Activated T-helper 1 cell treated with anti-CD3 and anti-CD28 coated beads, Interleukin-2, amount 50 U/mL, for 16 hours (primary cell): ENCODE measurements at places on chromosomes 12 and 14.
A peak's percentile ranks its signal among the peaks of the same experiment; 100 is the strongest.

- no peak for DNase-seq
Measured at GRCh38 chr12:32688786-32689185, 9.7 kb downstream of the DNM1L start.

- no peak for DNase-seq
Measured at GRCh38 chr14:56088941-56089340, 29.3 kb upstream of the PELI2 start.

- no peak for DNase-seq
Measured at GRCh38 chr14:60163693-60164092, 1.5 kb downstream of the DHRS7 start.

DNA sequence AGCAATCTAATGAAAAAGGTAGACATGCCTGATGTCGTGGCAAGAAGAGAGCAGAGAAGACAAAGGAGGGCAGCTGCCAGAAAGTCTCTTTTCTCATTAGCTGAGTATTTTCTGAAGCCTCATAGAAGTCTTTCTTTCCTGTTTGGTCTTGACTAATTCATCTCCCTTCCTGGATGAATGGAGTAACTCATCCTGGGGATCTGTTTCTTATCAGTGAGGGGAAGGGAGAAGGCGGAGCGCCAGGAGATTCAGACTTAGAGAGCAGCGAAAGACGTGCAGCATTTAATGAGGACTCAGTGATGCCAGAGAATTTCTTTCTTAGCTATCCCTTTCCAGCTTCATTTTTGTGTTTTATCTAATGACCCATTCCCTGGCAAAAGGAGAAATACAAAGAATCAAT lies 89.4 kb downstream of the SLC15A4 start:
- DNase-seq, result no peak

DNA sequence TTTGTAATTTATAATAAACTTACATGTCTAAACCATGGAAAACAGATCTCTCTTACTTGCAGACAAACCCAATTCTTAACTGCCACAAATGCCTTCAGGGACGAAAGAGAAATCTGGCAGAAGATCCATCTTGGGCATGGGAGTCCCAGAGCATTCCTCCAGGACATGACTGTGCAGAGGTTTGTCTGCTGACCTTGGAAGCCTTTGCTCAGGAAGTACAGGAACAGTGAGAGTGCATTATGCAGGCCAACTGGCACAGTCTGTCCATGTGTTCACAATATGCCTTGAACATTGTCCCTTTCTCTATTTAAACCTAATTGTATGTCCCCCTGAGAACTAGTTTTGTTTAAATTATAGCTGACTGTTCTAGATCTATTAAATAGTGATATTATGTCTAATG lies 467.1 kb downstream of the ATP23 start:
- no peak for DNase-seq

DNA sequence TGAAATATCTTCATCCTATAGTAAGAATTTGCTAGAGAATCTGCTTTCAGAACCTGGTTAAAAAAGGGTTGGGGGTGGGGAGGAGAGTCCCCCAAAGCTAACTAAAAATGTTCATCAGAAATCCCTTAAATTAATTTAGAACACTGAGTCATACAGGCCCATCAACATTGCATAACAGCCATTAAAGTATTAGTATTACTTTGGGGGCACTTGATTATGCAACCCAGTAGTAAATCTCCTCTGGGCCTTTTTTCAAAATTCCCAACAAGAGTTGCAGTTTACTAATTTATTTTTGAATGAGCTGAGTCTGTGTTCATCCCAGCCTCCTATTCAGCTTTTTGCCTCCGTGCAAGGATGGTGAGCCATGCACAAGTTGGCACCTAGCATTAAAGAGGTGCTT lies 8.8 kb upstream of the SLC24A4 start:
- no peak for DNase-seq

- DNase-seq, result no peak
Measured at GRCh38 chr12:117792877-117793424, 175.8 kb downstream of the KSR2 start.

DNA sequence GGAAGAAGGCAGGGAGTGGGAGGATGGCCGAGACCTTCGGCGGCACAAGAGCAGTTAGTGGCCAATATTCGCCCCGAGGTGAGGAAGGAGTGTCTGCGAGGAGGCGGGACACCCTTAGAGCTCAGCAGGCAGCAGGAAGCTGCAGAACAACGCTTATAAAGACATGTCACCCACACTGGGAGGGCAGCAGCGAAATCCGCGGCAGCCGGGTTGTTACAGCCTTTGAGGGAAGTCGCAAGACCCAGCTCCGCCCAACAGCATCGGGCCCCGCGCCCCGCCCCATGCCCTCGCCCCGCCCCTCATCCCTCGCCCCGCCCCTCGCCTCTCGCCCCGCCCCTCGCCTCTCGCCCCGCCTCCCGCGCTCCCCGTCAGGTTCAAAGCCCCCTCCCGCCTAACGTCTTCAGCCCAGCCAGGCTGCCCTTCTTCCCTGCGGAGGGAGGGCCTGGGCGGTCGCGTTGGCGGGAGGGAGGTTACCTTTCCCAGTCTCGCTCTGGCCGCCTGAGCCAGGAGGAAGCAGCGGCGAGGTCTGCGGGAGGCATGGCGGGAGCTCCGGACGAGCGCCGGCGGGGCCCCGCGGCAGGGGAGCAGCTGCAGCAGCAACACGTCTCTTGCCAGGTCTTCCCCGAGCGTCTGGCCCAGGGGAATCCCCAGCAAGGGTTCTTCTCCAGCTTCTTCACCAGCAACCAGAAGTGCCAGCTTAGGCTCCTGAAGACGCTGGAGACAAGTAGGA lies at the start of gene ATP23:
ATP23 (plus strand) TSS at position 403 of the 730 bp plus-strand sequence; CDS start at position 538, 135 bp downstream.
- peak; percentile 75 for DNase-seq

DNA sequence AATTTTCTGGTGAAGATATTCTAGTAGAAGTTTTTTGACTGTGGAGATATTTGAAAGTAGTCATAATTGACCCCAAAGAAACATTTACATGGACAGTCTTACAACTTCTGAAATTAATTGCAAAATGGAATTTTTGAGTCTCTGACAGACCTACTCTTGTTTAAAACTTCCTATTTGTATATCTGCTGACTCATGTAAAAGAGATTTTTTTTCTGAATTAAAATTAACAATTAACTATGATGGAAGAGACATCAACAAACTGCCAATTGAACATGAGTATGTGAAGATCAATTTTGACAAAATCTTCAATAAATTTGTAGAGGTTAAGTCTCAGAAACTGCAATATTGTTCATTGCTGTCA lies 108.5 kb upstream of the MAX start:
- DNase-seq, result no peak

DNA sequence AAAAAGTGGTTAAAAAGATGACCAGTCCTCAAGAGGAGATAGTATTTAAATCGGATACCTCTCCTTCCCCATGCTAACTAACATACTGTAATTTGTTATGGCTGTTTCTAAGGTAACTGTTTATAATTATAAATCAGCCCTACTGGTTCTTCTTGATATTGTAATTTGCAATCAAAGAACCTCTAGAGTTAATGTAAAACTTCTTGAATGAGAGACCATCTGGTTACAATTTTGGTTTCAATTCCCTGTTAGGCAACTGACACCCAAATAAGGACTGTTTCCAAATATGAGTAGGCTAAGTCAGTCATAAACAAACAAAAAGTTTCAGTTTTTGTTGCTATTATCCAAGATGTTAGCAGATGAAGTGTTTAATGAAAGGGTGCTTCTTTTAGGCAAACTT lies 120.2 kb upstream of the DNM1L start:
- DNase-seq, result no peak
